ENCODE measurements at places on chromosomes 12 and 14.

- DNase-seq = peak; percentile 94
Measured at GRCh38 chr12:14272956-14273912, 92.2 kb upstream of the ATF7IP start.

DNA sequence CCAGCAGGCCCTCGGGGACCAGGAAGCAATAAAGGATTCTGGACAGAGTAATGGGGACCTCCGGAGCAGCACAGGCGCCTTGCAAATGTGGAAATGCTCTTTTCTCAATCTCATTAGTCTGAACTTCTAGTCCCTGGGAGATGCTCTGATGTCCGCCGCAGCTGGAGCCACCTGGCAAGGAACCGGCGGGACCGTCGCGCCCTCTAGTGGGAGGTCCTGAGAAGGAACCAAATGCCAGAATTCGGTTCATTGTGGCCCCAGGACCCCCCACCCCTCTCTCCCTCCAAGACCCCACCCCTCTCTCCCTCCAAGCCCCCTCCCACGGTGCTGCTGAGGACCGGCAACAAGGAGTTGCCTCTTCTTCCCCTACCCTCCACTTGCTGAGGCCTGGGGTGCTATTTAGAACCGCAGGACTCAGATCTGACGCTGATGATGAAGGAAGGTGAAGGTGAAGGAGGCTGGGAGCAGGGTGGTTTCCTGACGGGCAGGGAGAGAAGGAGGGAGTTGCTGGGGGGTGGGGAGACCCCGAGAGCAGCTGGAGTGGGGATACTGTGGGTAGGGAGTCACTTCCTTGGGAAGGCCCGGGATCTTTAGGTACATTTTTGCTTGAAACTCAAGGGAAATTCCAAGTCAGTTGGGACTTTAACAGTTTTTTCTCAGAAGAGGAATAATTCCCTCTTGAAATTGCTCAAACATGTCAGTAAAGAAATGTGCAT lies 42.5 kb downstream of the SMIM41 start:
- DNase-seq = peak; percentile 68

DNA sequence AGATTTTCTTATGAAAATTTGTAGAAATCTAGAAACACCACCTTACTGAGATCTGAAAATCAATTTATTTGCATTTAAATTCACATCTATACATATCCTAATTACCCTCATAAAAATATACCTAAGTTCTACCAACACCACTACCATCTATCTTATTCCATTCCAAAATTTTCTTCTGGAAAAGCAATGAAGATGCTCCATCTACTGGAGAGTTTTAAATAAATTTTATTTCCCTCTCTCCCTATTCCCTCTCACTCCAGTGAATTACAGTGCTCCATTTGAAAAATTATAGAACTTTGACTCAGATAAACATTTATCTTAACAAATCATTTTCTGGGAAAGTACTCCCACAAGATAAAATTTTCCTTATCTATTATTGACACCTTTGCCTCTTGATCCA lies 2.3 kb upstream of the C14orf39 start:
- no peak for DNase-seq

DNA sequence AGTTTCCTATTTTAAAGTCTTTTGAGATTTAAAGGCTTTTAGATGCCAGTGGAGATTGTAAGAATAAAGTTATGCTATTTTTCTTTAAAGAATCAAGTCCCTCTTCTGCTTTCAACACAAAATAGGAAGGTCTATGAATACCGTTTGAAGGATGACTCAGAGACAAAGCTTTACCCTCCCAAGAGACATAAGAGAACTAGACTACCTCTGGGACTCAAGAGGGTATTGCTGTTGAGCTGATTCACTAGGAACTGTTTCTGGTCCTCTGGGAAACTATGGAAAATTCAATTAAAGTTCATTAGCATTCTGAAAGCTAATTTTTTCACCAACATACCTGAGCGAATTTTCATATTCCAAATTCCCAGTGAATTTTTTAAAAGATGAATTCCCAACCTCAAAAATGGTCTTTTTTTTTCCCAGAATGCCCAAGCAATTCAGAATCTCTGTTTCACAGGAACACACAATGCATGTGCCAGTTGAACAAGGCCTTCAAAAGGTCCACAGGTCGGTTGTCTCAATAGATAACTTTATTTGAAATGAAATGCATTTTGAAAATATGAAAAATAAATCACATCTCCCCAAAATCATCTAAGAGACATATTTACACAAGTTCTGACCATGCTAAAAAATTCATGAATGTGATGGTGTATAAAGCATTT lies 6.5 kb downstream of the PHLDA1 start:
- peak; percentile 80 for DNase-seq

DNA sequence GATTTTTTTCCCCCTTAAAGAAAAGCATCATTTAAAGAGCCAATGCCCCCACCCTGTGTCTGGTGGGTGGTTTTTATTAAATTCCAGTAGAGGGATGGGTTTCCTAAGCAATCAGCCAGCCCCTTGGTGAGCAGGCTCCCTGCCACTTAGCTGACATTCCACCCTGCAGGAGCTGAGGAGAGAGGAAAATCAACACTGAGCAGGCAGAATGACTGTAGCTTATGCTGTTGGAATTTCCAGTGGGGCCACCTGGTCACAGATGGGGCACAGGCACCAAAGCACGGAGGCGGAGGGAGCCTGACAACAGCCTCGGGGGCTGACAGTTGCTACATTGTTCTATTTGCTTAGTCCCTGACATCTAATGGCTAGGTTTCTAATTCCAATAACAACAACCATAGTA lies 127.7 kb downstream of the TMEM30B start:
- DNase-seq = no peak

- DNase-seq = no peak
Measured at GRCh38 chr12:88273450-88273849, 131.3 kb downstream of the TMTC3 start.

DNA sequence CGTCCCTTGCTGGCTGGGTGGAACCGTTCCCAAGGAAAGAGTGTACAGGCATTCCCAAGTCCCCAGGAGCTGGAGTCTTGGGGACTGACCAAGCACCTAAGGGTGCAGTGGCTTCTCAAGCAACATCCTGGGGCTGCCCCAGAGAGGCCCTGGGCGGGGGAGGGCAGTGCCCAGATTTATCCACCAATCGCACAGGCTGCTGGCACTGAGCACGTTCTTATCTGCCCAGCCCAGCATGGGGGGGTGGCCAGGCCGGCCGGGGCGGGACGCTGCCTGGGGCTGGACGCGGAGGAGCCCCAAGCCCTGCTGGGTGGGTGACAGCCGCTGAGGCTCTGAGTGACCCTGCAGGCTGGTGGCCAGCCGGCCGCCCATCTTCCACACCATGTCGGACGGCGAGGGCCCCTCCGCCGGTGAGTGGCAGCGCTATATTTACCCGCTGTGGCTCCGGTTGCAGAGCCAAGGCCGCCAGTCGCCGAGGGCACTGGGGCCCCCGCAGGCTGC lies 53.4 kb downstream of the CYP46A1 start:
- DNase-seq = no peak

- DNase-seq = no peak
Measured at GRCh38 chr12:122843455-122843854, 8.2 kb downstream of the HIP1R start.

DNA sequence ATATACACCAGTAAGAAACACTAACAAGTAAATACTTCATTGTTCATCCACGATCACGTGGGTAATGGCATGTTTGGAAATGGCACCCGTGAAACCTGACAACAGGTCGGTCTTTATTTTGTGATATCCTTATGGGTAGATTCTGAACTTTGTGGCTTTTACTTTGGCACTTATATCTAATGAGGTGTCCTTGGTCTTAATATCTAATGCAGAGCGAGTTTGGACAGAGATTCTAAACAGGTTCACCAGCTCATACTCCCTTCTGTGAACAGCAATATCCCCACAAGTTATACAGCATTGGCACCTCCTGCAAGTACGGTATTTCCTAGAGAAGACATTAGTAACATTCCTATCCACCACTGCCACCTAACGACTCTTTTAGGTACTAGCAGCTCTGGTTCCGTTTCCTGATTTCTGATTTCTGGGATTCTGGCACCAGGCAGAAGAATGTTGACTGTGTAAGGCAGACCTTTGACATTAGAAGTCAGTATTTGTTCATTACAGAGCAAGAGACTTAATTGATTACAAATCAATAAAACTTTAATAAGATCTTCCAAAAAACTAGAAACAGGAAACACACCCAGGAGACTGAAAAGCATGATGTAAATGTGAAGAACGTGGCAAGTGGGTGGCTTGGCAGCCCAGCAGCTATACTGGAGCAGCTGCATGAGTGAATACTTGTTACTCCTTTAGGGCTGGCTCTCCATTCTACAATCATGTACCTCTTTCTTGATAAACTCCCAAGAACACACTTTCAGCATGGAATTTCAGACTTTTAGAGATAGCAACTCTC lies 2.5 kb downstream of the ANG start:
- DNase-seq = peak; percentile 60

- DNase-seq = no peak
Measured at GRCh38 chr12:129704232-129704830, 199.5 kb downstream of the TMEM132D start.

DNA sequence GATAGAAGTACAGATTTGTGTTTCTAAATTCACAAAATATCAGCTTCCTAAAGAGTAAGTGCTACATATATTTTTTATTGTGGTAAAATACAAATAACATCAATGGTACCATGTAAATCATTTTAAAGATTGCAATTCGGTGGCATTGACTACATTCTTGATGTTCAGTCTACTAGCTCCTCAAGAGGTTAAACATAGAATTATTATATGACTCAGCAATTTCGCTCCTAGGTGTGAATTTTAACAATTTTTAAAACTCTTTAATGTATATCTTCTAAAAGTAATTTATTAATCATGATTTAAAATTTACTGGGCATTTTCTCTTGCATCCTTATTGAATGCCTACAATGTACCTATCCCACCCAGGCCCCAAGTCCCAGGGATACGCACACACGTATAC lies 29.8 kb upstream of the OAS1 start:
- DNase-seq = no peak

DNA sequence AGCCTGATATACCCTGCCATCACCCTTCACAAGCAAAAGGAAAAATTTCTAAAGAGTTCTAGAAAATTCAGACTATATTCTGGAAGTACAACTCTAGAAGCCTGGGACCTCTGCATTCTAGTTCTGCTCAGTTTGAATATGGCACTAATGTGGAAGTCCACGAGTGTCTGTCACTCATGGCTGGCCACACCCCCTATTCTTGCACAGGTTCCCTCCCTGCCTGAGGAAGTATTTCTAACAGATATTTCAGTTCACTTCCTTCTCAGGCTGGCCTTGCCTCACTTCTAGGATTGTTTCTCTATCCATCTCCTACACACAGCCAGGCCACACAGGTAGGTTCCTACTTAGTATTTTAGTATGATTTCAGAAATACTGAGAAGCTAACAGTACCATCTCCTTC lies 67.4 kb downstream of the PHLDA1 start:
- DNase-seq = peak; percentile 92

- no peak for DNase-seq
Measured at GRCh38 chr12:83666690-83667089, 980.0 kb downstream of the TMTC2 start.

DNA sequence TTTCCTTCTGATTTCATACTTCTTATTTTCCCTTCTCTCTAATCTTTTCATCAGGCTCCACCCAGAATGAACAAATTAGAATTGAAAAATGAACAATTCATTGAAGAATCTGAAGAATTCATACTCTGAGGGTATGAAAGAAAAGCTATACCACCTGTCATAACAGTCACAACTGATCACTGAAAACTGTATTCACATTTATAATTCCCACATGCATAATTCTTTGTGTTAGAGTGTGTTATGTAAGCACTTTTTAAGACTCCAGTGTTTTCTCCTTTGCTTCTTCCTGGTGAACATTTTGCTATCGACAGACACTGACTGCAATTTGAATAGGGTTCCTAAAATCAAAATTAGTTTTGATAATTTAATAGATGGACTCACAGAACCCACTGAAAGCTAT lies 271.2 kb downstream of the SLC16A7 start:
- DNase-seq = no peak

DNA sequence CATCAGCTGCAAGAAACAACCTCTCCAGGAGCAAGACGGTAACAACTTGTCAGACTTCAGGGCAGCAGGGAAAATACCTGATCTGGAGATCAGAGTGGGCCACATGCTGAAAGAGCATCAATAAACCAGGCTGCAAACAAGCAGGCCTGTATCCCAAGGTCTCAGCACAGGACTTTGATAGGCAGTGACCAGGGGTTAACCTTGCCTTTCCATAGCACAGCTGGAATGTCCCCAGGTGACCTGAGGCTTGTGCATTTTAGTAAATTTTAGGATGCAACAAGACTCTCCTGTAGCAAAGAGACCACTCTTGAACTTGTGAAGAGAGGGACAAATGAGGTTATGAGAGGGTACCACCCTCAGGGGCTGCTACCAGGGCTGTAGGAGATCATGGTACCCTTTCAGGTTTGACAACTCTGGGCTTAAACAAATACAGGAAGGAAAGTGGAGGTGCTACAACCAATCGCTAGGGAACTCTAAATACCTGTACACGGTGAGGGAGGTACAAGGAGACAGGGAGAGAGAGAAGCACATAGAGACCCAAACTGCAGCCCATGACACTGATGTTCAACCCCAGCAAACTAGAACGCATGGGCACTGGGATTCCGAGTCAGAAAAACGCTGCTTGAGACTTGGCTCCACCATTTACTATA lies 95.4 kb upstream of the EVL start:
- no peak for DNase-seq

- no peak for DNase-seq
Measured at GRCh38 chr12:104022786-104023185, 27.2 kb downstream of the GLT8D2 start.

- no peak for DNase-seq
Measured at GRCh38 chr12:40988355-40988754, 199.8 kb upstream of the PDZRN4 start.

DNA sequence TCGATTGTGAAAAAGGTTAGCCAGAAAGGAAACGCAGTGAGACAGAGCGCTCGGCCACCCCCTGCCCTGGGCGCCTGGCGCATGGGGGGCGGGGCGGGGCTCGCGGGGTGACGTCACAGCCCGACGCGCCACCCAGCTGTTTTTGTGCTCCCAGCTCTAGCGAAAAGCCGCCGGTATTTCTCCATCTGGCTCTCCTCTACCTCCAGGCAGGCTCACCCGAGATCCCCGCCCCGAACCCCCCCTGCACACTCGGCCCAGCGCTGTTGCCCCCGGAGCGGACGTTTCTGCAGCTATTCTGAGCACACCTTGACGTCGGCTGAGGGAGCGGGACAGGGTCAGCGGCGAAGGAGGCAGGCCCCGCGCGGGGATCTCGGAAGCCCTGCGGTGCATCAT lies at the start of gene GABARAPL1:
GABARAPL1 (plus strand) TSS at position 139 of the 393 bp plus-strand sequence; CDS start at position 392, 253 bp downstream.
- peak; percentile 61 for DNase-seq

DNA sequence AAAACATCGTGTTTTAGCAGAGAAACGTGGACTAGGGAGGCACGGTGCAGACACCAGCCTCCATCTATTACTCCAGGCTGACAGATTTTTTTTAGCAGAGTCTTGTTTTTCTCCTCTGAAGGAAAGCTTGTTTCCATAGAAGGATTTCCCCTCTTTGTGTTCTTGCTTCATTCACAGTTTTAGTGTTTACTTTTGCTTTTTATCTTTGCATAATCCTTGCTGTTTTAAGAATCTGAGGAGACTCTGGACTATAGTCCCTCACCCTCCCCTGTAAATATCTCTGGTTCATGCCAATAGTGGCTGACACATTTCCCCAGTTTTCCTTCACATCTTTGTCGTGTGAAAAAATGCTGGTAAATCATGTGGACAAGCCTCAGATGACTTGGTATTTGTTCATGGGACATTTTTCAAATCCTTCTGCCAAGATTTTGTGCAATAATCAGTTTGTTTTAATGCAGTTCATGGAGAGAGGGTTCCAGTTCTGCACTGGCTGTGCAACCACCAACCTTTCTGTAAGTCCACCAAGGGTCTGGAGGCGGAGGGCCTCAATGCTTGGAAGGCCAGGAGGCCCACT lies 39.9 kb upstream of the TMCC3 start:
- DNase-seq = no peak

GRCh38 chr14:42090122-42090521 lies 483.4 kb downstream of the LRFN5 start:
- DNase-seq = no peak

GRCh38 chr12:48972213-48972951 lies 847 bp upstream of the WNT10B start:
- DNase-seq = peak; percentile 95
